ENCODE measurements at places on chromosomes 3 and 15.

DNA sequence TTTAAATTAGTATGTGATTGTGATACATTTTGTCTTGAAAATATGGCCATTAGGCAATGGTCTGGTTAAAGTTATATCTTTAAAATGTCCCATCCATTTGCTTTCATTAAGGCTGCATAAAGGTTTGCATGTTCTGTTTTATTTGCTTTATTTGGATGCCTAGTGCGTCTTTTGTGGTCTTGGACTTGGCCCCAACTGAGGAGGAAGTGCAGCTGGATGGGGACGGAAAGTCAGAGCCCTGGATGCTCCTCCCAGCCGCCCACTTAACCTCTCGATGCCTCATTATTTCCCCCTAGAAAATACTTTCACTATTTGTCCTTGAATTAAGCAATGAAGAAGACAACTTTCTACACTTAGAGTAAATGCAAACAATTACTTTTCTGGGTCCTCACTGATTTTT lies 898.2 kb downstream of the MCTP2 start:
- DNase-seq: no peak

DNA sequence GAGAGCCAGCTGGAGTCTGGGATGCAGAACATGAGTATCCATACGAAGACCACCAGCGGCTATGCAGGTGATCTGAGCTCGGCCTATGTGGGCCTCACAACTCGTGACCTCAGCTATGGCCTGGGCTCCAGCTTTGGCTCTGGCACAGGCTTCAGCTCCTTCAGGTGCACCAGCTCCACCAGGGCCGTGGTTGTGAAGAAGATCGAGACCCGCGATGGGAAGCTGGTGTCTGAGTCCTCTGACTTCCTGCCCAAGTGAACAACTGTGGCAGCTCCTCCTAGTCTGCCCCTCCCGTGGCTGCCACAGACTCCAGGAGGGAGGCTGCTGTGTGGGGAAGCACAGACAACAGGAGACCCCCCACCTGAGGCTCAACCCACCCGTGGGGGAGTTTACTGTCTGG lies 3.6 kb upstream of the KPNA4 start:
- no peak for DNase-seq

- DNase-seq: no peak
Measured at GRCh38 chr3:137171834-137172603, 214.2 kb downstream of the IL20RB start.

- no peak for DNase-seq
Measured at GRCh38 chr15:43420876-43421275, 50.0 kb downstream of the TUBGCP4 start.

DNA sequence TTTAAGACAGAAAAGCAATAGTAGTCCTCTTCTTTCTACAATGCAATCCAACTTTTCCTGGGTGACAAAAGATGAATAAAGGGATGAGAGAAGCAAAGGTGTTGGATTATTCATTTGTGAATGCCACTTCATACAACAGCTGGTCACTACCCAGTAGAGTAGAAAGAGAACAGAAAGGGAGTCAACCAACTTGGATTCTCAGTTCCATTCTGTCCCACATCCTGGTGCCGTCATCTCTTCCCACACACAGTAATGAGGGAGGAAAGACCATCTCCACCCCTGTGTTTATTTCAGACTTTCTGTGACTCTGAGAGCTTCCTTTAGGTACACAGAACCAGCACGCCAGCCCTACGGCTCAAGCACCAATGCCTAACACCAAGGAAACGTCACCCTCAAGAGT lies 71.0 kb downstream of the FOXP1 start:
- no peak for DNase-seq

DNA sequence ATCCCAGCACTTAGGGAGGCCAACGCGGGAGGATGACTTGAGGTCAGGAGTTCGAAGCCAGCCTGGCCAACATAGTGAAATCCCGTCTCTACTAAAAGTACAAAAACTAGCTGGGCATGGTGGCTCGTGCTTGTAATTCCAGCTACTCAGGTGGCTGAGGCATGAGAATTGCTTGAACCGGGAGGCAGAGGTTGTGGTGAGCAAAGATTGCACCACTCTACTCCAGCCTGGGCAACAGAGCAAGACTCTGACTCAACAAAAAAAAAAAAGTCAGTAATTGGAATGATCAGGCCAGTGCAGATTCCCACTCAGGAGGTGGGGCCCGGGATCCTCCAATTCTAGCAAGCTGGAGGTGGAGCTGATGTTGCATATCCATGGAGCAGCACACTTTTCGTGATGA lies 5.6 kb downstream of the CFAP92 start:
- no peak for DNase-seq

GRCh38 chr3:23341147-23341838 lies 138.2 kb downstream of the UBE2E2 start:
- DNase-seq: no peak

GRCh38 chr3:127865941-127866340 lies 43.6 kb upstream of the MGLL start:
- no peak for DNase-seq

- no peak for DNase-seq
Measured at GRCh38 chr15:54289590-54290136, 311.4 kb downstream of the UNC13C start.

GRCh38 chr3:65928110-65928509 lies 110.6 kb downstream of the MAGI1 start:
- no peak for DNase-seq

DNA sequence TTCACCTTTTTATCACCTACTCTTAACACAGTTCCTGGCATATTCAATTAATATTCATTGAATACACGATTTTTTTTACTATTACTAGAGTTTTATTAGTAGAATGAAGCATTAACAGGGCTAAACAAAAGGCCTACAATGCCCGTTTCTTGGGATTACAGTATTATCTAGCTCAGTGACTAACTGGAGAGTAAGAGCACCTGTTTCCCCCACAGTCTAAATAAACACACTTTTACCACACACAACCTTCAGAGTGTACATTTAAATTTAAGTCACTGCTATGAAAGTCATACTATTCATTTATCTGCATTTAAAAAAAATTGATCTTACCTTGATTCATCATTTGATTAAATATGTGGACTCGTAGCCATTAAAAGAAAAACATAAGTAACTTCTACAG lies 74.8 kb downstream of the PLOD2 start:
- DNase-seq: no peak

DNA sequence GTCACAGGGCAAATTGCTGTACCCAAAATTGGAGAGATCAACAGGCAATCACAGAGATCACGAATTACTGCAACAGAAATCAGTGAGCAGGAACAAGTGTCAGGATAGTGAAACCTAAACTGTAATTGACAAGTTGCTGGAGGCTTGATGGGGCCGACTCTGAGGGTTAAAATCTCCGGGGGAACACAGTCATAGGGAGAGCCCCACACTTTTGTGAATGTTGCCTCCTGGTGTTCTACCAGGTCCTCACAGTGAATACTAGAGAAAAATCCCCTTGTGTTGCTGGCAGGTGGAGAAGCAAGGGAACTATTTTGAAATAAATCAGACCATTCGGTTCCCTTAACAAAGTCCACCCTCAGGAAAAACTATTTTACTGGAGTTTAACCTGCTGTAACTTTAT lies 697.5 kb upstream of the CBLB start:
- DNase-seq: no peak

DNA sequence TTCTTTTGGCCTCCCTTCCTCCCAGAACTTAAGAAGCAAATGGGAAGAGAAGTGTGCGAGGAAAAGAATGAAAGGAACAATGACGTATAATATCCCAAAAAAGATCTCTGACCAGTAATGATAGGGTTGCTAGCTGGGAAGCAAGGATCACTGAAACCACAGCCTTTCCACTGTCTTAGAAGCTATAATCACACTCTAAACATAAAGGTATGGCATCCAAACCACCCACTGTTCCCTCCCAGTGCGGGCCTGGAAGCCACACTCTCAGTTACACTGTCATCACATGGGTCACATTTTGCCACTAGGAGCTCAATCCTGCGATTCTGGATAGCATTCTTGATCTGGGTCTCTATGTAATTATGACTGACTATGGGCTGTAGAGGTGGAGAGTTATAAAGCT lies 131.6 kb upstream of the HACD2 start:
- no peak for DNase-seq

DNA sequence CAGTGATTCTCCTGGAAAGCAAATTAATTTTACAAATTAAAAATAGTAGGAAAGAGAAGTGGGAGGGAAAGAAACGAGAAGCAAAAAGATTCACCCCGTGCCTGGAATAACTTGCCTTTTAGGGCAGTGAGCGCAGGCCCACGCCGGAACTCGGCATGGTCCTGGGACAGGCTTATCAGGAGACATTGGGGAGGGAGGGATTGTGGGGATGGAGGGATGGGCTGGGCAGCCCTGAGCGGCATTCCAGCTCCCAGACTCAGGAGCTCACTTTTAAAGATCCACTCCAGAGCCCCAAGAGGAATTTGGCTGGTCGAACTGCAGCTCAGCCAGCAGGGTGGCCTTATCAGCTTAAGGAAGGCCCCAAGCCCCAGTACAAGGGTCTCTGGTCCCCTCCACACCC lies 117.9 kb downstream of the ADCY5 start:
- DNase-seq: no peak

DNA sequence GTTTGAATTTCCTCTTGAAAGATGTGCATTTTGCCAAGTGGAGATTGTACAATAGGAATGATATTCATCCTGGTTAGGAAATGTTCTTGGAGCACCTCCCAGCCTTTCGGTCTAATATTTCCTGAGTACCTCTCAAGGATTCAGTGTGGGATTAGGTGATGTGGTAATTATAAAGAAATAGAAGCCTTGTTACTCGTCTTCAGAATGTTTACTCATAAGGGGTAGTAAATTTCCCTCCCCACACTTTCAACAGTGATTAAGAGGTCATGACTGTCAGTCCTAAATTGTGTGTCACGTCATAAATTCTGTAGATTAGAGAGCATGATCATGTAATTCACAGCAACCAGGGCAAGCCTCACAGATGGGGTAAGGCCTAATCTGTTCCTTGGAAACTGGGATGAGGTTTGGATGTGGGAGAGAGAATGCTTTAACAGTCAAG lies 633.1 kb upstream of the TBL1XR1 start:
- no peak for DNase-seq

- DNase-seq: no peak
Measured at GRCh38 chr3:141410408-141410807, 42.1 kb downstream of the ZBTB38 start.

DNA sequence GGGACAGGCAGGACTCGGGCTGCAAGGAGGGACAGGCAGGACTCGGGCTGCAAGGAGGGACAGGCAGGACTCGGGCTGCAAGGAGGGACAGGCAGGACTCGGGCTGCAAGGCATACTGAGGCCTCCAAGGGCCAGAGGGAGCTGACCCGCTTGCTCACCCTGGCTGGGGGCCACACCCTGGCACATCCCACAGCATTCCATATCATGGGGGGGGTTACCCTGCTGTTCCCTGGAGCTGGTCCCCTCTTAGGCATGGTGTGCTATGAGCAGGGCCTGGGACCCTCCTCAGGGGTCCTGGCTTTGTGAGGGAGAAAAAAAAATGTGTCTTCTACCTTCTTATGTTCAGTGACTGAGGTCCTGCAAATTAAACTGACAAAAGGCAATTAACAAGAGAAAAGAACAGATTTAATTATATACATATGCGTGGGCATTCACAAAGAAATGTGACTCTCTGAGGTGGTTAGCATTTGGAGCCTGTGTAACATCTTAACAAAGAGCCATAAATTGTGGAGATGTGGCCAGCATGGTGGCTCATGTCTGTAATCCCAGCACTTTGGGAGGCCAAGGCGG lies 97.6 kb upstream of the ALDH1A3 start:
- no peak for DNase-seq

DNA sequence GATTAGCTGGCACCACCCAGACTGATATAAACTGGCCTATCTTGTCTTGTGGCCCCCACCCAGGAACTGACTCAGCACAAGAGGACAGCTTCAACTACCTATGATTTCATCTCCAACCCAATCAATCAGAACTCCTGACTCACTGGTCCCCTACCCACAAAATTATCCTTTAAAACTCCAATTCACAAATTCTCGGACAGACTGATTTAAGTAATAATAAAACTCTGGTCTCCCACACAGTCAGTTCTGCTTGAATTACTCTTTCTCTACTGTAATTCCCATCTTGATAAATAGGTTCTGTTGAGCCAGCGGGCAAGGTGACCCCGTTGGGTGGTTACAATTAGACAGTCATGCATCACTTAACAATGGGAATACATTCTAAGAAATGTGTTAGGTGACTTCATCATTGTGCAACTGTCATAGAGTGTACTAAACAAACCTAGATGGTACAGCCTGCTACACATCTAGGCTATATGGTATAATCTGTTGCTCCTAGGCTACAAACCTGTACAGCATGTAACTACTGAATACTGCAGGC lies 48.1 kb upstream of the MAP4 start:
- DNase-seq: no peak

DNA sequence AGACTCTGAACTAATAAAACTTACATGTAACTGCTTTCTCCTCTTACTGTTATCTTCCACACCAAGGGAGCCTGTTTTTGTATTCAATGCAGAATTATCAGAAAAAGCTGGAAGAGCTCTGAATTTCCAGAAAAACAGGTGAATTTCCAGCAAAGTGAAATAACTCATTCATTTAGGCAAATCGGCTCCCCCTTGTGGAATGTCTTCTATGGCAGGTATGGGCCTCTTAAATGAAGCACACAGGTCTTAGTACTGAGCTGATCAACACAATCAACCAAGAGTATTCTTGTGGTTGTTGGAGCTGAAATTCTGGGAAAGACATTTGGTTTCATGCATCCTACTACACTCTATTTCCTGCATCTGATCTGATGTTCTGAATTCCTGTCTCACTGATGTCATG lies 31.0 kb upstream of the PTPRG start:
- no peak for DNase-seq

- DNase-seq: no peak
Measured at GRCh38 chr15:75680007-75680789, 32.5 kb downstream of the CSPG4 start.

DNA sequence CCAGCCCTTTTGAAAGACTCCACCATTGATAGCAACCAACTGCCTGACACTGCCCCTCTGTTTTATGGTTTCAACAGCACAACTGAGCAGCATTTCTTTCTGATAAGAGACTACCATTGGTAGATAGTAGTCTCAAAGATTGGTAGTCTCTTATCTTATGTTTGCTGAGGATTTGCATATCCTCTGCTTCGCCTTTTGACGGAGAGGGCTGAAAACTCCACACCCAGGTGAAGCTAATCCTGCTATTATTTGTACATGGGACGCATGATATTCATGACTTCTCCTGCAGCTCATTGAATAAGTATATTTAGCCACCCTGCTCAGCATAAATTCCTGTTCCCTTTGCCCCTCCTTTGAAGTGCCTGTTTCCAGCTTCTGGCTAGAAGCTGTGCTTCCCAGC lies 119.4 kb upstream of the STRIT1 start:
- DNase-seq: no peak

- no peak for DNase-seq
Measured at GRCh38 chr3:11136116-11136515, 18.2 kb upstream of the HRH1 start.

- DNase-seq: no peak
Measured at GRCh38 chr3:124209426-124209825, 217.5 kb upstream of the ROPN1 start.

GRCh38 chr3:61350782-61351309 lies 99.6 kb upstream of the FHIT start:
- DNase-seq: no peak

- DNase-seq: no peak
Measured at GRCh38 chr3:16372362-16373292, 107.6 kb downstream of the OXNAD1 start.

- no peak for DNase-seq
Measured at GRCh38 chr3:5248822-5249221, 61.3 kb downstream of the EDEM1 start.

GRCh38 chr3:197420115-197420514 lies 121.7 kb upstream of the DLG1 start:
- no peak for DNase-seq
